DMS79 (cell line): ENCODE measurements at places on chromosomes 6 and 20.
A peak's percentile ranks its signal among the peaks of the same experiment; 100 is the strongest.

DNA sequence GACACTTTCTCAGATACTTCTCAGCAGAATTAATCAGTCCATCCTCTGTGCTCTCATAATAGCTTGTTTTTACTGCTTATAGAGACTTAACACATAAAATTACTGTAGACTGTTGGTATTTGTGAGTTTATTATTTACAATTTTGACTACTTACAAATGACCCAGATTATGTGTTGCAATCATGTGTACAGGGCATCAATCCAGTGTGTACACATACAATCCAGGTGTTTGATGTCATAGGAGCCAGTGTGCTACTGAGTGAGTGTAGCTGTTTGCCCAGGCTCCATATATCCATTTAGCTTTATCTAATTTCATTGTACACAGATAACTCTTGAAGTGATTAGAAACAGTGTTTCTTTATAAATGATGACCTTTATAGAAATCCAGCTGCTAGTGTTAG is 31.3 kb downstream of the TRMT11 start:
- DNase-seq: no peak

GRCh38 chr6:125863023-125863422 is 72.3 kb downstream of the NCOA7 start:
- DNase-seq: no peak

- peak; percentile 96 for DNase-seq
Observed at GRCh38 chr6:157763129-157763903, 59.7 kb upstream of the SNX9 start.

DNA sequence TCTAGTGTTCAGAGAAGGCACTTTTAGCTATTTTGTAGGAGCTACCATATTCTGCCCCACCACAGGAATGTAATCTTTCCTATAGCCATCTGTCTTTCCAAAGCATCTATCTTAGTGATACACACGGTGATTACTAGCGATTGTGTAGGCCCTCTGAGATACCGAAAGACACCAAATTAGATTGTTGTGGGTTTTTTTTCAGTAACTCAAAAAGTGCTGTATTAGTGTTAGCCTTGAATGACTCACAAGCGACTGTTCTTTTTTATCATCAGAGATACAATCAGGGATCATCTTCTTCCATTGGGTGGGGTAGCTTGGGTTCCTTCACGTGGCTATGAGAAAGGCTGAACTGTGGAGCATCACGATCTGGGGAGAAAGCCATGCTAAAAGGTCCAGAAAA is 160.2 kb downstream of the MTFR2 start:
- DNase-seq: no peak

DNA sequence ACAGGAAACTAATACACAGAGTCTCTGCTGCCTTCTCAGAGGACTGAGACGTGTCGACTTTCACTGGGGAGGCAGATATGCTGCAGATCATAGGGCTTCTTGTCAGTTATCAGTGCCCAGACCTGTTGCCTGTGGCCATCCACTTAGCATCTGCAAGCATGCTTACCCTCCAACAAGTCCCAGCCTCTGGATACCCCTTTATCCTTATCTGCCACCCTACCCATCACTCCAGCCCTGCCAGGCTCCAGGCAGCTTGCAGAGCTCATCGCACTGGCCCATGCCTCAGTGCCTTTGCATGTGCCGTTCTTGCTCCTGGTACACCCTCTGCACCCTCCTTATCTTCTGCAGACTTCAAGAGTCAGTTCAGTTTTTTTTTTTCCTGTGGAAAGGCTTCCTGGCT is 119.2 kb downstream of the TOX2 start:
- no peak for DNase-seq

GRCh38 chr6:169880516-169880915 is 129.1 kb downstream of the ERMARD start:
- DNase-seq: no peak

GRCh38 chr20:7790189-7790588 is 150.1 kb downstream of the HAO1 start:
- peak; percentile 43 for DNase-seq

DNA sequence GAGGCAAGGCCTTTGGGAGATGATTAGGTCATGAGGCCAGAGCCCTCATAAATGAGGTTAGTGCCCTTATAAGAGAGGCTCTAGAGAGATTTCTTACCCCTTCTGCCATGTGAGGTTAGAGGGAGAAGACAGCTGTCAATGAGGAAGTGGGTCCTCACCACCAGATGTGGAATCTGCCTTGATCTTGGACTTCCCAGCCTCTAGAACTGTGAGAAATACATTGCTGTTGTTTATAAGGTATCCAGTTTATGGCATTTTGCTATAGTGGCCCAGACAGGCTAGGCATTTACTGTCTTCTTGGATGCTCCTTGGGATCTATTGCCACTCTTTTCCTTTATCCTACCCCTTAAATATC is 57.1 kb upstream of the CITED2 start:
- DNase-seq: no peak

GRCh38 chr6:24949020-24949569 is 13.3 kb upstream of the RIPOR2 start:
- peak; percentile 29 for DNase-seq

GRCh38 chr20:52616629-52617028 is 355.5 kb upstream of the TSHZ2 start:
- DNase-seq: no peak

- DNase-seq: no peak
Observed at GRCh38 chr6:137286916-137287315, 67.7 kb upstream of the IFNGR1 start.

DNA sequence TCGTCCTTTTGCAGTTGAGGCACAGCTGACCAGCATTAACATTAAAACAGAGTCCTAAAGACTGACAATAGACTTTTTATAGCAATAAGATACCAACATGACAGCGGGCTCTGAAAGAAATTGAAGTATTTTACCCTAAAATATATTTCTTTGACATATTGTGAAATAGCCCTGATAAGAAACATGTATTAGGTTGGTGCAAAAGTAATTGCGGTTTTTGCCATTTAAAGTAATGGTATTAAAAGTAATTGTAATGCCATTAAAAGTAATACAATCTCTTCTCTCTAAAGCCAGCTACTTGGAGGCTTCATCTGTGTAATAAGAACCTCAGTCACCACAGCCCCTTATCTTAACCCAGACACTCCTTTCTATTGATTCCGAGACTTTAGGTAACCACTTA is 394.6 kb downstream of the PREX1 start:
- no peak for DNase-seq

- no peak for DNase-seq
Observed at GRCh38 chr6:127786109-127786508, 114.7 kb downstream of the THEMIS start.

GRCh38 chr6:87905101-87905641 is 142.5 kb upstream of the SPACA1 start:
- no peak for DNase-seq

DNA sequence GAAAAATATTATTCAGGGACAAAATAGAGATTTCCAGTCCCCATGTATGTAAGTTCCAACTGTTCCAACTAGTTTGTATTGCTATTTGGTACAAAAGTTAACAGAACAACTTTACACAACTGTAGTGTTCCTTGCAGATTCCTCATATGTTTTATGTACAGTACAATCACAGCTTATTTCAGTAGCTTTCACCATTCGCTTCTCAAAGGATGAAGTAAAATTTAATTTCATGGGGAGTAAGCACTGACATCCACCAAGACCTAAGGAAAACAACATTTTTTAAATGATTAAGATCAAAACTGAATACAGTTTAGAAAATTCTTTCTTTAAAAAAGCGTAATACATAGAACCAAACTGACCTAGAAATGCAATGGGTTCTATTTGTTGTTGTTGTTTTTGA is 24.6 kb downstream of the ZNF217 start:
- DNase-seq: no peak

GRCh38 chr6:54390362-54390761 is 82.1 kb downstream of the TINAG start:
- DNase-seq: no peak

- DNase-seq: no peak
Observed at GRCh38 chr20:7090001-7090400, 322.5 kb downstream of the BMP2 start.

- no peak for DNase-seq
Observed at GRCh38 chr6:5860849-5861248, 145.9 kb downstream of the NRN1 start.

DNA sequence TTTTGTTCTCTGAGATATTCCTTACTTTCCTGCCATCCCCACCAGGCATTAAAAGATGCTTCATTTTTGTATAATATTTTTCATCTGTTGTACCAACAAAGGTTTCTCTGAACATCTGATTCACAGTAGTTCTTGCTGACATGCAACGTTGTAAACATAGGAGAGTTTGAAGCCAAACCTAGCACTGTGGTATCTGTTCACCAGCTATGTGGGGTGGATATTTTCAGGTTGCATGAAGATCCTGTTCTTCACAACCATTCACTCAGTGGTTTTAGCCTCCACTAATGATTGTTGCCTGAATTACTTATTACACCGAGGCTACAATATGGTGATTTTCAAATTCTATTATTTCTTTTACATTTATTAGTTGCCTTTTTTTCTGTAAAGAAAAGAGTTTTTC is 56.5 kb downstream of the EYA4 start:
- DNase-seq: no peak

- DNase-seq: no peak
Observed at GRCh38 chr20:62797671-62798532, 1.6 kb downstream of the MRGBP start.

- DNase-seq: no peak
Observed at GRCh38 chr6:134398453-134398852, 80.5 kb upstream of the SGK1 start.

DNA sequence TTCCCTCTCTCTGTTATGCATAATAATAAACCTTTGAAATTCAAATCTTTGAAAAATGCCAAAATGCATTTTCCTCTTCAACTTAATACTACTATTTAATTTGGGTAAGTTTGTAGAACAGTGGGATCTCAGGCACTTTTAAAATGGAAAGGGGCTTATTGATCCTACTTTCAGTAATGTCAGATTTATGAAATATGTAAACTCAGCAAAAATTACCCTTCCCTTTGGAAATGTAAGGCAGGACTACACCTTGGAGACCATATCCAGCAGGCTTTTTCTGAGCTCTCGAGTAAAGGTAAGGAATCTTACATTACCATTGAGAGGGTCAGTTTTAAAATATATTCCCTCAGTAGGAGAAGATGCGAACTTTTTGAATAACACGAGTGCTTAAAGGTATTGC is 149.0 kb downstream of the LAMP5 start:
- DNase-seq: no peak

DNA sequence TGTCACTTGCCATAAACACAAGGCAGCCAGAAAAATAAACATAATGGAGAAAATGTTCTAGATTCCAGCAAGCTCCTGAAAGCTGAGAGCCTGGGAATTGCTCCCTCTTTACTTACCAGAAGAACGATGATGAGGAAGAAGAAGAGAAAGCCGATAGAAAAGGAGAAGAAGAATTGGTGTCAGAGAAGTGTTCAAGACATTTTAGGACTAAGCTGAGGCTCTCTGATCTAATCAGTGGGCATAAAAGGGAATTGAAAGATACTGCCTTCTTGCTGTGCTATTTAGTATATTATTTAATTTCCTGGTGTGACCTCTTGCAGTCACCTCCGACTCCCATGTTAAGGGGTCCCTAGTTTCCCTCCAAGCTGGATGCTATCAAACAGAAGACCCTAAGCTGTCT is 316.6 kb upstream of the JARID2 start:
- DNase-seq: no peak

- no peak for DNase-seq
Observed at GRCh38 chr20:15220778-15221565, 883.6 kb upstream of the FLRT3 start.

- no peak for DNase-seq
Observed at GRCh38 chr6:37149745-37150144, 20.2 kb upstream of the PIM1 start.

GRCh38 chr6:170025341-170025911 is 265.5 kb downstream of the DLL1 start:
- peak; percentile 96 for DNase-seq

DNA sequence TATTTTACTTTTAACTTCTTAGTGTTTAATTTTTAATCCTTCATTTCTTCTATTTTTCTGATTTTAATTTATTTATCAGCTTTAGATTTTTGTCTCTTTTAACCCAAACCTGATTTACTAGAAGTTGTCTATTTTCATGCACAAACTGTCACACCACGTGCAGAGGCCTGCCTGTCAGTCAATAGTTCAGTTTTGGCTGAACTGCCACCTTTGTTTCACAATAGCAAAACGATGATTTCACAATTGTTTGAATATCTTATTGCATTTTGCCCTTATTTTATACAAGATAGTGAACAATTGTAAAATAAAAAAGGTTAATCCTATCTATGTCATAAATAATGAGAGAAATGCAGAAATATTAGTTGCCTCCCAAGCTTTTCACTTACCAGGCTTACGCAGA is 24.0 kb upstream of the PPP1R3G start:
- DNase-seq: no peak

DNA sequence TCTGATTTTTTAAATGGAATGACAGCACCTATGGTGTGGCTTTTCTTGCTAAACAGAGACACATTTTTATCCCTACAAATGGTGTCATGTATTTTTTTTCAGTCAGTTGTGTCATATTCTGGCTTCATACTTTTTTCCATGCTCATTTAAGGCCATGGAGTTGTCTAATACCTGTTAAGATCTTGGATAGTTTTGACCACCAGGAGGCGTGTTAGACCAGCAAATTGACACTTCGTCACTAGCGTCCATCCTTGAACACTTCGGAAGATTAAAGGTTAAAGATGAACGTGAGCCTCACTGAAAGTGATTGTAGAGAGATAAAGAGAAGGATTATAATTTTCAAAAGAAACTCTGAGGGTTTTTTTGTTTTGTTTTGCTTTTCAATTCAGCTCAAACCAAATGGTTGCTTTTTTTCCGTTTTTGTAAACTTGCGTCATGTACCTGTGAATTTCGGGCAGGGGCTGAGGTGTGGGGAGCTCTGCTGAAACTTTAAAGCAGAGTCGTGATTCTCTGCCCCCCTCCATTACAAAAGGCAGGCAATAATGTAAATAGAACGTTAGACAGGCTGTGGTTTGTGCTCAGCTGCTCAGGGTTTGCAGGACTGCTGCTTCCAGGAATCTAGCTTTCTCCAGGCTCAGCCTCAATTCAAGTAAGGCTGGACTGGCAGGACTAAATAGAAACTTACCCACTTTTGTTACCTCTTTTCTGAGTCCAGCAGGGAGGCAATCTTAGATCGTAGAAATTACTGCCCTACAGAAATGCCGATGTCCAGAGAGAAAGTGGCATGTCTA is 245.1 kb downstream of the FOXA2 start:
- peak; percentile 5 for DNase-seq

DNA sequence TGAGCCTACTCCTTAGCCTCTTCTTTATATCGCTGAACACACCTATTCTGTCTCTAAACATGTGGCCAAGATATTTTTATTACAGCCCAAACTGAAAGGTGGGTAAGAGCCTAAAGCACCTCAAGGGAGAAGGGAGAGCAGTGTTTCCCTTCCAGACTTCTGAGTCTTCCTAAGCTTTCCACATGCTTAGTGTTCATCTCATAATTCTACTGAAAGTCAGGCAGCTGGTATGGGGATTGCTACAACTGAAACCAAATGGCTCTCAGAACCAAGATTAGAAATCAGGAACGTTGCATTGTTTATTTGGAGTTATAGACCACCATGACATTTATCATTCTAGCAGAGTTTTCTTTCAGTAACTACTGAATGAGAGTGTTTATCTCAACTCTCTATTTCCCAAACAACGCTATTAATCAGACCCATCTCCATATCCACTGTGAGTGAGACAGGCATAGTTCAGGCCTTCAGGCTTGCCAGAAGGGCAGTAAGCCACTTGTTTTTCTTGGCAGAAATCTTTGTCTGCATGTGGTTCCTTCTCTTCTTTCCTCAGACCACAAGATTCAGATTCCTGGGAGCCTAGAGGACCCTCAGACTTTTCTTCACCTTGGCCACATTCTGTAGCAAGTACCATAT is 22.8 kb downstream of the VGLL2 start:
- no peak for DNase-seq

GRCh38 chr6:148203970-148204369 is 138.7 kb upstream of the SASH1 start:
- no peak for DNase-seq
